ENCODE measurements at places on chromosomes 1 and 21.

GRCh38 chr1:29043274-29043965 is 80.3 kb downstream of the TMEM200B start:
- DNase-seq, result no peak

DNA sequence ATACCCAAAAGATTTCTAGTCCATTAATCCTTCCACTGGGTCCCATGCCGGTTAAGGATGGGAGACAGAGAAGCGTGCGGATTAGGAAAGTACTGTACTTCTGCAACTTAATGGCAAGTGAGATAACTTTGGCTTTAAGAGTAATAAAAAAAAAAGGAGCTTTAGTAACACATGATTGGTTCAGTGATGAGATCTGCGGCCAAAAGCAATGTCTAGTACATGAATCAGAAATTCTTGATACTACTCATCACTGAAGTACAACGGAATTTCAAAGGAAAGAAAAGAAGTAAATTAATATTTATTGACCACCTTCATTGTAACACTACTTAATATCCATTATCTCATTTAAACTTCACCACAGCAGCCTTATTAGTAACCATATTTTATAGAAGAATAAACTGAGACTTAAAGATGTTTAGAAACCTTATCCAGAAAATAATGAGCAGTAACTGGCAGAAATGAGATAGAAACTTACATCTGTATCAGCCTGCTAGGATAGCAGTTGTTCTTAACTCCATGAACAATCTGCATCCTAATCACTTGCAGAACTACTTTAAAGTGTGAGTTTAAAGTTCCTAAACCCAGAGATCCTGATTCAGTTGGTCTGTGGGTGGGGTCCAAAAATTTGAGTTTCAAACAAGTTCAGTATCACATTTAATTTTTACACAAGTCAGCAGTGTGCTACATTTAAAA is 14.1 kb upstream of the NUF2 start:
- no peak for DNase-seq

GRCh38 chr1:161198194-161198896 is 509 bp downstream of the ADAMTS4 start:
- DNase-seq, result no peak

DNA sequence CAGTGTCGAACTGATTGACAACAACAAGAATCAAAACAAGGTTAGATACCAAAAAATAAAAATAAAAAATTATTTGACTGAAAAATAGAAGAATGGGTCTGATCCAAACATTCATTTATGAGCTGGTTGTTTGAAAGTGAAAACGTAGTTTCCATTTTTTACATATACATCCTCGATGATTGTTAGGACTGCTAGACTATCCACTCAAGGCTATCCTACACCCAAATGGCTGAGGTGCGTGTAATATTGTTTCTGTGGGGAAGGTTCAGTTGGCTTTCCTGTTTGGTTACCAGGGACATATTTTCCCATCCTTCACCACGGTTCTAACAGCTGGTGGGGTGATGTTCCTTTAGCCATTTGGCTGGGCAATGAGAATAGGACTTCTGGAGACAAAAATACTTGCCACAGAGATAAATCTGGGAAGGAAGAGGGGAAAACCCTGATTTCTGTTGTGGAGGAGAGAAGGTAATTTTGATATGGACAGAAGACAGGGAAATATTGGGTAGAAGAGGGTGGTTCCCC is 66.3 kb downstream of the MAP3K7CL start:
- no peak for DNase-seq

- no peak for DNase-seq
Observed at GRCh38 chr1:78715181-78715661, 65.6 kb downstream of the IFI44 start.

GRCh38 chr1:44032170-44032790 is 1.0 kb upstream of the SLC6A9 start:
- DNase-seq, result no peak

DNA sequence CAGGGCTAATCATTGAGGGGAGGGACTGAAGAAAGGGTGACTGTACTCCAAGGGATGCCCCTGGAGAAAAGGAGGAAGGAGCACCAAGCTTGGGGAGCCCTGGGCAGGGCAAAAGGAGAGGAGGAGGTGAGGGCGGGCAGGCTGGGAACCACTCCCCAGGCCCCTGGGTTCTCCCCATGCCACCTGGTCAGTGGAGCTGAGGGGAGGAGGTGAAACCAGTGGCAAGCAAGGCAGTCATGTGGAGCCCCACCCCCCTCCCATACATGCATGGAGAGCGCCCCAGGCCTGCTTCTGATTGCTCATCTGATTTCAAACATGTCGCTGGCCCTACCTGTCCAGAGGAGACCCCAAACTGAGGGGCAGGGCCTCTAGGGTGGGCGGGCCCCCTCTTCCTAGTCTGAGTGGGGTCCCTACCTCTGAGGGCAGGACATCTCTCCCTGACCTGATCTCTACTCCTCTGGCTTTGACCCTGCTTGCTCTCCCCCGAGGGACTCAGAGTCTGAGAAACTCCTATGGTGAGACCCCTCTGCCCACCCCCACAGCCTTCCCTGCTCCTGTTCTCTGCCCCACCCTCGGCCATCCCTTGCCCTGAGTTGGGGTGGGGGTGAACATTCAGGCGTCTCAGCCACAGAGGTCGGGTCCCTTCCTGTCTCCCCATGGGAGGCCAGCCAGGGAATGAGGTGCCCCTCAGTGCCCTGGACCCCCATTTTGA is 18.6 kb downstream of the INSRR start:
- no peak for DNase-seq

GRCh38 chr1:158818560-158818959 is 12.6 kb upstream of the MNDA start:
- DNase-seq, result no peak

GRCh38 chr1:193537266-193538002 is 351.0 kb upstream of the B3GALT2 start:
- no peak for DNase-seq

DNA sequence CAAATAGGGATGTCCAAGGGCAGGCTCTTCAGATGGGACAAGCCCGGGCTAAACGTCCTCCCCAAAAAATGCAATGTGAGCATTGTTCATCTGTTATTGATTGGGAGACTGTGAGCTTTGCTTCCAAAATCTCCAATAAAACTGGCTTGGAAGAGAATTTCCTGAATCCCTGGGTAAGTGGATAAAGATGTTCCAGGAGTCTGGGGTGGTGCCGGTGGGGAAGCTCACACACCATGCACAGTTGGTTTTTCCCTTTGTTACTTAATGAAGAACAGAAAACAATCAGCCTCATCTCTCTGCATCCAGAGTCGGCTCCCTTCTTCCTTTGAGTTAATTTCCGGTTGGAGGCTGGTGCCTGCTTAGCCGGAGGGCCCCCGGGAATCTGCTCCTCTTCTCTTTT is 72.1 kb upstream of the ZBTB40 start:
- DNase-seq, result no peak

GRCh38 chr1:58209575-58209974 is 337.0 kb downstream of the OMA1 start:
- no peak for DNase-seq

DNA sequence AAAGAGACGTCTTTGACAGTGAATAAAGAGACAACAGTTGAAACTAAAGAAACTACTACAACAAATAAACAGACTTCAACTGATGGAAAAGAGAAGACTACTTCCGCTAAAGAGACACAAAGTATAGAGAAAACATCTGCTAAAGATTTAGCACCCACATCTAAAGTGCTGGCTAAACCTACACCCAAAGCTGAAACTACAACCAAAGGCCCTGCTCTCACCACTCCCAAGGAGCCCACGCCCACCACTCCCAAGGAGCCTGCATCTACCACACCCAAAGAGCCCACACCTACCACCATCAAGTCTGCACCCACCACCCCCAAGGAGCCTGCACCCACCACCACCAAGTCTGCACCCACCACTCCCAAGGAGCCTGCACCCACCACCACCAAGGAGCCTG is 68.5 kb downstream of the TPR start:
- DNase-seq, result no peak

- DNase-seq, result no peak
Observed at GRCh38 chr1:33586106-33586505, 113.7 kb downstream of the ZSCAN20 start.

- DNase-seq, result no peak
Observed at GRCh38 chr21:17146426-17146825, 366.4 kb upstream of the CXADR start.

- no peak for DNase-seq
Observed at GRCh38 chr1:26300578-26301275, 5.7 kb downstream of the UBXN11 start.

DNA sequence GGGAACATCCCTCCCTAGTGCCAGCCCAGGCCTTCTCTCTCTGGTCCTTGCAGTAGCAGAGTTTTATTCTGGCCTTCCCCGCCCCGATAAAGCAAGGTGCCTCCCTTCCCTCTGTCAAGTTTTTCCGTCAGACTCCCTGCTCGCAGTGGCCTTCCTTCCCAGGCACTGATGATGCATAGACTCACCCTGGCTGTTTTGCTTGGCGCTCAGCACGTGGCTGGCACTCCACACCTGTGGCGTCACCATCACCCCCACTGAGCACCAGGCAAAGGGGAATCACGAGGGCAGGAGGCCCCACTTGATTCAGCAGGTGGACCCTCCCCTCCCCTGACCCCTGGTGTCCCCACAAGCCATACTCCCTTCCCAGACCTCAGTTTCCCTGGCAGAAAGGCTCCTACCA is 7.4 kb downstream of the SLC26A9 start:
- DNase-seq, result no peak

DNA sequence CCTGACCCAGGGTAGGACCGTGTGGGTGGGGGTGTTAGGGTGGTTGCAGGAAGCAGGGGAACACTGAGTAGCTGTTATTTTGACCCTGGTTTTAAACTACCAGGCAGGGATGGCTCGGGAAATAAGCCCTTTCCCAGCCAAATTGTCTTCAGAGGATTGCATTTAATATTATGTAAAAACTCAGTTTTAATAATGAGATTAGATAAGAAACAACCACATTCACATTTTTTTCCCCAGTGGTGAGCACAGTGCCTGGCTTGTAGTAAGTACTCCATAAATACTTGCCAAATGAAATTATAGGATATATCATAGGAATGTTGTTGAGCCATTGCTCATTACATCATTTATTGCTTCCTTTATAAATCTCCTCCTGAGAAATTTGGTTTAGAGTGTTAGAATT is 3.1 kb upstream of the ACP6 start:
- no peak for DNase-seq

DNA sequence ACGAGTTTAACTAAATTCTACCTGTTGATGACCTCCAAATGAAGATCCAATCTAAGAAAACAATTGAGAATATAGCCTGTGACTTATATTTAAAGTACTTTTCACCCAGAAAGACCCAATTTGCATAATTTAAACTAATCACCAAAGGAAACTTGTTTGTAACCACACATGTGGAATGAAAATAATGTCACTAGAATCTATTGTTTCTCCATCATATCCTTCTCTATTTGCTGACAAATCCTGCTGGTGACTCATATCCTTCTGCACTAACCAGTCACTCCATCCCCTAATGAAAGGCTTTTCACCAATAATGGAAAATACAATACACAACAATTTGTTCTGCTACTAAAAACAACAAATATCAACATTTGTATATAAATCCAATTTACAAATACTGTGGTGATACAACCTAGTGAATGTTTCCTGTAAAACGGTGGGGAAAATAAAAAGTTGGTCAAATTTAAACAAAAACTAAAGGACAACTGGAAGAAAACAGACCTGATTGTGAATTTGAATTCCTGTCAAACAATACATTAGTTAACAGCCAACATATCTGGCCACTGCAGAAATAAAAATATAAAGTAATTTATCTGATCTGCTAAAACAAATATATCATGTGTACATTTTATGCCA is 6.5 kb downstream of the PTP4A2 start:
- DNase-seq, result no peak
